GM23248 (cell line): ENCODE measurements at places on chromosomes 16 and 17. TPM values are rescaled to one million over a fixed set of nuclear protein-coding genes. Genes with fewer than 3 reads are reported as not detected.

OR1F1 gene
- total RNA-seq, result 5.3 TPM in 1 of 2 replicates, not detected in the other

PRR29 gene
- not detected in 2 replicates for total RNA-seq

CDIPT gene
- total RNA-seq, result 161 and 181 TPM in 2 replicates

CDH5 gene
- not detected in 2 replicates for total RNA-seq

CDYL2 gene
- 5.2 and 15.7 TPM in 2 replicates for total RNA-seq

NUPR1 gene
- 22.3 and 54.8 TPM in 2 replicates for total RNA-seq

STX1B gene
- 2.0 and 2.3 TPM in 2 replicates for total RNA-seq

GRAPL gene
- total RNA-seq, result not detected in 2 replicates

PLA2G10 gene
- total RNA-seq, result not detected in 2 replicates

ACSM5 gene
- total RNA-seq, result not detected in 2 replicates

KRTAP1-1 gene
- 1.6 and 4.2 TPM in 2 replicates for total RNA-seq

HOXB4 gene
- total RNA-seq, result 2.2 and 3.3 TPM in 2 replicates

SERPINF2 gene
- total RNA-seq, result not detected in 2 replicates

PPP1R27 gene
- total RNA-seq, result not detected in 2 replicates

CDK5R1 gene
- total RNA-seq, result 1.2 and 1.5 TPM in 2 replicates

CCL15 gene
- total RNA-seq, result not detected in 2 replicates

TSPOAP1 gene
- under 0.01 and 0.76 TPM in 2 replicates for total RNA-seq

RPA1 gene
- 16.4 and 17.3 TPM in 2 replicates for total RNA-seq

KIF2B gene
- not detected in 2 replicates for total RNA-seq

SLFN14 gene
- total RNA-seq, result not detected in 2 replicates

BAIAP3 gene
- total RNA-seq, result 0.13 and 0.86 TPM in 2 replicates

EPN3 gene
- not detected in 2 replicates for total RNA-seq

NPIPA8 gene
- total RNA-seq, result 12.6 TPM in 1 of 2 replicates, not detected in the other

ENO3 gene
- total RNA-seq, result 0.38 and 1.2 TPM in 2 replicates

CDRT4 gene
- total RNA-seq, result 3.8 and 23.3 TPM in 2 replicates

TBC1D3H gene
- total RNA-seq, result not detected in 2 replicates

ACSM3 gene
- total RNA-seq, result 0.65 and 2.1 TPM in 2 replicates

RAB37 gene
- 0.11 TPM in 1 of 2 replicates, not detected in the other for total RNA-seq

KRTAP17-1 gene
- total RNA-seq, result not detected in 2 replicates

OR1A1 gene
- not detected in 2 replicates for total RNA-seq

KRTAP3-1 gene
- not detected in 2 replicates for total RNA-seq

TAC4 gene
- total RNA-seq, result not detected in 2 replicates

ANKS3 gene
- total RNA-seq, result 17.6 and 20.0 TPM in 2 replicates

NETO2 gene
- 9.4 and 14.6 TPM in 2 replicates for total RNA-seq

FOXC2 gene
- 0.51 and 1.2 TPM in 2 replicates for total RNA-seq

VAT1L gene
- 6.2 and 7.1 TPM in 2 replicates for total RNA-seq

ABI3 gene
- not detected in 2 replicates for total RNA-seq

NOG gene
- total RNA-seq, result 6.7 TPM in 2 replicates

XAF1 gene
- total RNA-seq, result 21.5 and 24.4 TPM in 2 replicates

RNF43 gene
- total RNA-seq, result under 0.01 TPM in 1 of 2 replicates, not detected in the other

LGALS9C gene
- not detected in 2 replicates for total RNA-seq

CLEC3A gene
- total RNA-seq, result not detected in 2 replicates

ADGRG3 gene
- total RNA-seq, result not detected in 2 replicates

KCNJ12 gene
- 0.54 and 1.0 TPM in 2 replicates for total RNA-seq

SLC5A11 gene
- total RNA-seq, result not detected in 2 replicates

TLCD3B gene
- not detected in 2 replicates for total RNA-seq

OR1A2 gene
- not detected in 2 replicates for total RNA-seq

DOC2A gene
- not detected in 2 replicates for total RNA-seq

CA5A gene
- not detected in 2 replicates for total RNA-seq

AHSP gene
- not detected in 2 replicates for total RNA-seq

HBQ1 gene
- not detected in 2 replicates for total RNA-seq
